ENCODE measurements at places on chromosomes 1 and 21.

- DNase-seq = no peak
These were observed 352.5 kb upstream of the VAMP3 start for GRCh38 chr1:7418442-7419080.

DNA sequence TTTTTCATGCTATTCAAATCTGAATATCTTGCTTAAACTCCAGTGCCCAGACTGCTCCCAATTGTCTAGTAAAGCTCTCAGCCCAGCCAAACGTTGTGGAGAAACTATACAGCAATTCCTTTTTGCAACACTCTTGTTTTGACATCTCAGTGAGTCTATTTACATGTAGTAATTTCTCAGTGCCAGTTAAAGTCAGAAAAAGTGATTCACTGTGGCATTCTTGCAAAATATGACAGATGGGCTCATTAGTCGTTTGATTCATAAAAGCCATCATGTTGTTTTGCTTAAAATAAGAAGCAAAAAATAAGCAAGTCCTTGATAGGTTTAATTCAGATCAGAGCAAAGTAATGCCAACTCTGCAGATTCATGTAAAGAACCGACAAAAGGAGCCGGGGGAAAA, 20.7 kb upstream of the TMPRSS15 start:
- no peak for DNase-seq

DNA sequence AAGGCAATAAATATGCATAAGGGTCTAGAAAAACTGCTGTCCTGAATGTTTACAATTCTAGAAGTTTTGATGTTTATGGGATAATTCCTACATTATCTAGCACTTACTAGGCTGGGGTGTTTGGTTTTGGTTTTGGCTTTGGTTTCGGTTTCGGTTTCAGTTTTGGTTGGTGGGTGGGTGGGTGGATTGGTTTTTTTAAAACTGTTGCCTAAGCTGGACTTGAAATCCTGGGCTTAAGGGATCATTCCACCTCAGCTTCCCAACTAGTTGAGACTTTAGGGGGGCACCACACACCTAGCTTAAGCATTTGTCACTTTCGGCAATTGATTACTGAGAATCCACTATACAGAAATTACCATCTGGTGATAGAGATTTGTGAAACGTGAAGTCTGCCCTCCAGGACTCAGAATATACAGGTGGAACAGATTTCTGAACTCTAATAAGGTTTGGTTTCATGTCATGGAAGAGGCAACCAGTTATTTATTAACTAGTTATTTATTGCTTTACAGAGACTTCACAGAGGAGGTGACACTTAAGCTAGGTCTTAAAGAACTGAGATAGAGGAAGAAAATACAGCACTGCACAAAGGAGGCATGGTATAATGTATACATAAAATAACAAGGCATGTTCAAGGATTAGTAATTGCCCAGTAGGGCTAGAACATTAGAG, 69.6 kb downstream of the PIK3R3 start:
- no peak for DNase-seq

- DNase-seq = no peak
These were observed 28.1 kb downstream of the PADI4 start for GRCh38 chr1:17335821-17336710.

DNA sequence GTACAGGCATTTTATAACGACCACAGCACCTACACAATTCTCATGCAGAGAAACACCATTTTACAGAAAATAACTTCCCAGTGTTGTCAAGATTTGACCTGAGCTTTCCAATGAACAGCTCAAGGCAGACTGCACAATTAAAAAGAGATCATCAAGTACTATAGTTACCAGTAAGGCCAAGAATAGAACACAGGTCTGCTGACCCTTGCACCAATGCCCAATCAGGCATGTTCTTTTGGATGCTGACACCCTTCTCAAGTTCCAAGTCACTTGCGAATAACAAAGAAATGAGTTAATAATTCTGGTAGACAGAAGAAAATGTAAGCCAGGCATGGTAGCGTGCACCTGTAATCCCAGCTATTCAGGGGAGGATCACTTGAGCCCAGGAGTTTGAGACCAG, 101.9 kb downstream of the SLC45A1 start:
- no peak for DNase-seq

DNA sequence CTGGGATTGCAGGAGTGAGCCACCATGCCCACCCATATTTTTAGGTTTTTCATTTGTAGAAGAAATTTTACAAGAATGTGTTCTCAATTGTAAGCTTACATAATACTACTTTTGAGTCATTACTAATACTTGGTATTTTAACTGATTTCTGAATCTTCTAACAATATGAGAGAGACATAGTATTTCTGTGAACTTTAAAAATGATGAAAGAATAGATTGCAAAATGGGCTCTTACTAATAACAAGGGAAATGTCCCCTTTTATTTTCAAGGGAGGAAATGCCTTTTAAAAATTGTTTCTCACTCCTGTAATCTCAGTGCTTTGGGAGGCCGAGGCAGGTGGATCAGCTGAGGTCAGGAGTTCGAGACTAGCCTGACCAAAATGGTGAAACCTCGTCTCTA, 5.9 kb downstream of the AGO3 start:
- DNase-seq = no peak

GRCh38 chr1:7922301-7922700, 18.3 kb downstream of the TNFRSF9 start:
- DNase-seq = no peak

GRCh38 chr1:40921522-40921921, 58.0 kb upstream of the CTPS1 start:
- DNase-seq = no peak

DNA sequence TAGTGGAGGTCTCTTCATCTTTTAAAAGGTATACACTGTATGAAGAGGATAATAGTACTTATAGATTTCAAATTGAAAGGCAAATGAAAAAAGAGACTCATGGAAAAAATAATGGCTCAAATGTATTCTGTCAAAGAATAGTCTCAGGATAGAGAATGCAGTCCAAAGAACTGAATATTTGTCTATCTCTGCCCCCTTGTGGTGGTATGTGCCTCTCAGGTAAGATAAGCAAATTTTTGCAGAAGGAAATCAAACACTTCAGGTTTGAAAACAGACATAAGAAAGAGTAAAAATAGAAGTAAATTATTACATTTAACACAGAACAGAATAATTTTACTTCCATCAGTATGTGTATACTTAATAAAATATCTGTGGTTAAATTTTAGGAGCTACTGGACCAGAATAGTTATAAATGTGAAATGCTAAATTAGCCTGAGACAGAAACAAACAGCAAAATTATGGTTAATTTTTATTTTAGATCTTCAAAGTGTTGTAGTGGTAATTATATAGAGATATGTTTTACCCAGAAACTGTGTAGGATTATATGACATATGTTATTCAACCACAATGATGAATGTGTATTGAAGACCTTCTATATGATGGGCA, 164.4 kb upstream of the PALMD start:
- no peak for DNase-seq

DNA sequence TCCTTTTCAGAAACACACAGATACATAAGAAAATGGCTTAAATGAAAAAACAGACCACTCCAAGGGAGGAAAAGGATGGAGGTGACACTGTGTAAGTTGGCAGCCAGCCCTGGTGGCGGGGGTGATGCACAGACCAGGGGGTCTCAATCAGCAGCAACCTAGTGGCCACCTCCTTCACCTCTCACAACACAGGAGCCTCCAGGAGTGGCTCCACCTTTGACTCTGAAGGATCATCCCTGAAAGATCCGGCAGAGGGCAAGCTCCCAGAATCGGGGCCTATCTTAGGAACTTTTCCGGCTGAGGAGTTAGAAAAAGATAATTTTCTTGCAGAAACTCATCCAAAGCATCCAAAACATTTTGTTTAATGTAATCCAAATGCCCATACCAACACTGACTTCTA, 51.2 kb upstream of the SMYD2 start:
- DNase-seq = no peak

DNA sequence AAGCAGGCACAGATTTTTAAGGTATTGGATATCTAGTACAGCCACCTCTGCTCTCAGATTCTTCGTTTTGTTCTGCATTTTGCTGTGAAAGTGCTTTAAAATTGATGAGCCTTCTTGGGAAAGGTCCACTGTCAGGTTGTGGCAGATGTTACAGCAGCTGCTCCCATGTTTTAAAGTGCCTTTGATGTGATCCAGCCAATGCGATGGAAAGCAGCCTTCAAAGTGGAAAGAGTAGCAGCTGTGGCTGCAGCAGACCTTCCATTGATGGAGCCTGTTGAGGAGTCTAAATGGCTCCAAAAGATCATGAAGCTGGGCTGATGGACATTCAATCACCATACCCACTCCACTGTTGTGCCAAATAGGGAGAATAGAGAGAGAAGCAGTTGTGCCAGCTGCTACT, 816.9 kb downstream of the PLA2G4A start:
- DNase-seq = no peak

- DNase-seq = peak; percentile 32
These were observed 8.3 kb downstream of the MAPKAPK2 start for GRCh38 chr1:206693029-206693428.

- no peak for DNase-seq
These were observed 10.8 kb downstream of the FTCD start for GRCh38 chr21:46144464-46145070.

- DNase-seq = no peak
These were observed 39.1 kb downstream of the IFI44 start for GRCh38 chr1:78688697-78689096.

GRCh38 chr1:187264995-187265602, 436.4 kb downstream of the PLA2G4A start:
- DNase-seq = no peak

- DNase-seq = peak; percentile 60
These were observed 610 bp downstream of the WDR26 start for GRCh38 chr1:224433701-224434672.

- DNase-seq = no peak
These were observed 217.8 kb downstream of the DAB1 start for GRCh38 chr1:57206038-57206437.

- DNase-seq = no peak
These were observed 215.7 kb downstream of the ST6GALNAC3 start for GRCh38 chr1:76290271-76290670.

DNA sequence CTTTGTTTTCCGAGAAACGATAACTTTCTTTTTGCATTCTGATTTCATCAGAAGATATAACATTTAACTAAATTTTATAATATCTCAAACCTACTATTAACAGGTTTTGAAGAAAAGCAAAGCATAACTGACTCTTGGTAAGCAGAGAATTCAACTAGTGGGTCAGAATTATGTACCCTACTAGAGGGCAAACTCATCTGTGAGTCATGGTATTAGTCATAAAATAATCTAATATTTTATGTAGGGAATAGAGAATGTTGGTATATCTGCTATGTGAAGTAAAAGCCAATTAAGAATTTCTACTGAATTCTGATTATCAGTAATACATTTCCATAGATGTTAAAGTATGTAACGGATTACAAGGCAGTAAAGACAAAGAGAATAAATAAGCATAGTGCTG, 56.8 kb downstream of the USP1 start:
- DNase-seq = no peak

DNA sequence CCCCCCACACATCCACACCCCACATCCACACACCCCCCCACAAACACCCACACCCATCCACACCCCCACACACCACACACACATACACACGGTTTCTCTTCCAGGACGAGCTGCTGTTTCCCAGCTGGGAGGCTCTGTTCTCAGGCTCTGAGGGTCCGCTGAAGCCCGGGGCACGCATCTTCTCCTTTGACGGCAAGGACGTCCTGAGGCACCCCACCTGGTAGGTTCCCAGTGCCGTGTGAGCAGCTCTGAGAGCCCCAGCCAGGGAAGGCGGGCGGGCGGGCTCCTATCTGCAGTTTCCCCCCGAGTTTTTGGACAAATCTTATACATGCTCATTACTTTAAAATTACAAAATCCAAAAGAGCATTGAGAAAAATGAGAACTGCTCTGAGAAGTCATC, 31.2 kb downstream of the SLC19A1 start:
- DNase-seq = no peak

GRCh38 chr21:42373196-42373907, 7.0 kb upstream of the TFF1 start:
- DNase-seq = no peak

GRCh38 chr1:192357924-192358323, 41.1 kb downstream of the RGS21 start:
- DNase-seq = no peak

GRCh38 chr1:81237473-81238089, 563.2 kb upstream of the ADGRL2 start:
- DNase-seq = no peak

DNA sequence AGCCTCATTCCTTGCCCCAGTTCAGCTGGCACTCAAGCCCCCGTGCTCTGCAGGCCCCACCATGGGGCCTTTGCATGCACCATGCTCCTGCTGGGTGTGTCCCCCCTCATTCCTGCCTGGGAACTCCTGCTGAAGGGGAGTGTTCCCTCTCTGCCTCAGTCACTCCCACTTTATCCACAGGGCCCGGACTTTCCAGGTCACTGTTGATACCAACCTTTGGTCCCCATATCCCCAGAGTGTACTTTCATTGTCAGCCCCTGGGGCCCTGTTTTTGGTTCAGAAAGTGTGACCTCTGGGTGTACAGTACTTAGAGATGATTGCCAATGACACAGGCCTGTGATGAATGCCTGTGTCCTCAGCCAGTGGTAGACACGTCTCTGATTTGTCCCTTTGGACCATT, 2.9 kb downstream of the TTC22 start:
- DNase-seq = no peak

- DNase-seq = no peak
These were observed at the start of gene RAB42 for GRCh38 chr1:28591708-28592320. Gene RAB42 (plus strand): TSS chr1:28592265. CDS start chr1:28592512, 247 bp downstream.

DNA sequence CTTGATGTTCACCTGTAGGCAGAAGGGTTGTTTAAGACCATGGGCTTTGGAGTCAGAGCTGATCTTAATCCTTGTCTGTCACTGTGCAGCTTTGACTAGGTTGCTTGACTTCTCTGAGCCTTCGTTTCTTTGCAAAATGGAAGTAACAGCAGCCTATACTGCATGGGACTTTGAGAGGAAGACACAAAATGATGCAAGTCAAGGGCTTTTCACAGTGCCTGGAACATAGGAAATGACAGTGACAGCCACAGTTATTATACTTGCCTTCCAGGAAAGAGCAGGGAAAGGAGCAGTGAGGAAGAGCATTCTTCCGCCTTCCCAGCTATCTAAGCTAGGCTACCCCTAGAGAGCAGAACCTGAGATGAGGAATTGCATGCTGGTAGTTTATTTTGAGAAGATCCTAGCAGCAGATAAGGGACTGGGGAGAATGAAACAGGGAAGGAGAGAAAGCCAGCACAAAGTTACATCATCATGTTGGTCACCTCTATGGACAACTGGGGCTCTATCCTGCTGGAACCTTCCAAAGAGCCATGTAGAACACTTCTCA, 3.1 kb downstream of the CSF3R start:
- DNase-seq = no peak

- peak; percentile 19 for DNase-seq
These were observed 257.3 kb downstream of the CAMTA1 start for GRCh38 chr1:7042322-7043190.

GRCh38 chr1:110324667-110325066, 14.5 kb upstream of the RBM15 start:
- DNase-seq = no peak

DNA sequence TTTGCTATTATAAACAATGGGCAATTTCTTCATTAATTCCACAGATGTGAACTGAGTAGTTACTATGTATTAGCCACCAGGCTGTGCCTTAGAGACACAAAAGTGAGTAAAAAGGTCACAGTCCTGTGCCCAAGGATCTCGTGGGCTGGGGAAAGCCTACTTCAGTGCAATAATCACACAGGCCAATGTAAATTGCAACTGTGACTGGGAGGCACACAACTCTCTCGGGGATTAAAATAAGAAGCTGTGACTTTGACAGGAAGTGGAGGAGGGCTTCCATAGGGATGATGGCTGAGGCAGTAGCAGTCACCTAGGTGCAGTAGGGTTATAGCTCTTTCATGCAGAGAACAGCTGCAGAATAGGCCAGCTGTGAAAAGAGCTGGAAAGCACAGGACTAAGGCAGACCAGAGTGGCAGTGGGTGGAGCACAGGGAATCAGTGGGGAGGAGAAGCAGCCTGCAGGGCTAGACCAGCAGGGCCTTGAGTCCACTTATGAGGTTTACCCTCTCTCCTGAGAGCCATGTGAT, 121.9 kb downstream of the MAB21L3 start:
- DNase-seq = no peak

Data from C1 segment of cervical spinal cord (tissue), 14 donors.